ENCODE measurements at places on chromosomes 12 and 14. TPM values are rescaled to one million over a fixed set of nuclear protein-coding genes. Genes with fewer than 3 reads are reported as not detected.

Gene SCN8A
- total RNA-seq = 7.1 TPM

GRCh38 chr12:96026331-96026730 is 9.1 kb downstream of the LTA4H start:
- DNase-seq = no peak

- DNase-seq = no peak
These were observed 55.8 kb downstream of the BEGAIN start for GRCh38 chr14:100531152-100532121.

Gene ACAD10
- total RNA-seq = 18.5 TPM

Gene TSPAN11
- total RNA-seq = 31.1 TPM

DNA sequence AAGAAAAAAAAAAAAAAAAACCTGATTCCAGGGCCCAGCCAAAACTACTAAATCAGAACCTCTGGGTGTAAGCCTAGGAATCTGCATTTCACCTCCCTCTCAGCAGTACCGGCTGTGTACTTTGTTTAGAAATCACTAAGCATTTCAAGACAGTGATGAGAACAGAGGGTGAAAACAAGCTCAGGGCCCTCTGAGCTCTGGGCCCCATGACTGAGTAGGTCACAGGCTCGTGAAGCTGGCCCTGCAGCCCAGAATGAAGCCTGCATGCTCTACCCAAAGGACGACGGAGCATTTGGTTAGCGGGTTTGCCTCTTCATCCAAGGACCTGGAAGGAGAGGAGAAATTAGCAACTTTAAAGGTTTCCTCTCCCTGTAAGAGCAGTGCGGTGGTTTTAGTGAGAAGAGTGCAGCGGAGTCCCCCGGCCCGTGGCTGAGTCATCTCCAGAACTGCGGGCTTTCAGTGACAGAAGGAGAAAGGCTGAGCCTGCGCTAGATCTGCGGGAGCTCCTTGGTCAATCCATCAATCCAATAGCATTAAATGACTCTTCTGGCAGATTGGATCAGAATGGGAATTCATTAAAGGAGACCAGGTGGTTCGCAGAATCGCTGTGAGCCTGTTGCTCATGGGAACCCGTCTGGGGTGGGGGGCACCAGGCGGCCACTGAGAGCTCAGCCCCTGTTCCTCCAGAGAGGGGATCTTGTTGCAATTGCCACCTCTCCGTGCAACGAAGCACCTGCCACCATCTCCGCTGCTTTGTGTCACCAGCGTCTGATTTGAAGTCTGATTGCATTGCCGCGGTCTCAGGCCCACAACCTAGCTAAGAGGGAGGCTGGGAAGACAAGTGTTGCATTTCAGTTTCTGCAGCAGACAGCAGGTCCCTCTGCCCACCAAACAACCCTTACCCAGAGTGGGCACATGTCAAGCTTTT is 7.3 kb downstream of the IL31 start:
- DNase-seq = no peak

GRCh38 chr14:68637106-68638021 is 155.5 kb downstream of the ZFP36L1 start:
- no peak for DNase-seq

- DNase-seq = no peak
These were observed 2.5 kb downstream of the RIMBP2 start for GRCh38 chr12:130713581-130713991.

DNA sequence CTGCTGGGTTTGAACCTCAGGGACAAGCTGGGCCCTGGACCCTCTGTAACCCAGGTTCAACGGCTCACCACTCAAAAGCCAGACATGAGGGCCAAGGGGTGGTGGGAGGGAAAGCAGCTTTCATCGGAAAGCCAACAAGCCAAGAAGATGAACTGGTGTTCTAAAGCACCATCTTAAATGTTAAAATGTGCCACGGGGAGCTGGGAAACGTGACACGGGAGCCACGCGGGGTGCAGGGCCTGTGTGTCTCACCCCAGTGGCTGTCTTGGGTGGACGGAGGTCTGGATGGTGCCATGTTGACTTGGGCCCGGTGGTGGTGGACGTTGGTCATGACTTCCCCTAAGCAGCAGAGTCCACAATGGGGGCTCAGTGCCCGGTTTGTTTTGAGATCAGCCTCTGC is 97.7 kb upstream of the SFSWAP start:
- no peak for DNase-seq

GRCh38 chr14:79279645-79280597 is 931.4 kb downstream of the DIO2 start:
- DNase-seq = no peak

Gene POTEM
- total RNA-seq = not detected

GRCh38 chr12:14273913-14274311 is 91.6 kb upstream of the ATF7IP start:
- DNase-seq = no peak

- DNase-seq = no peak
These were observed 55.7 kb downstream of the WDR20 start for GRCh38 chr14:102195446-102195845.

Gene HOXC5
- total RNA-seq = 0.12 TPM

GRCh38 chr12:48991247-48992050 is 7.7 kb downstream of the DDN start:
- DNase-seq = no peak

- no peak for DNase-seq
These were observed 213.2 kb downstream of the C12orf50 start for GRCh38 chr12:87815771-87816585.

DNA sequence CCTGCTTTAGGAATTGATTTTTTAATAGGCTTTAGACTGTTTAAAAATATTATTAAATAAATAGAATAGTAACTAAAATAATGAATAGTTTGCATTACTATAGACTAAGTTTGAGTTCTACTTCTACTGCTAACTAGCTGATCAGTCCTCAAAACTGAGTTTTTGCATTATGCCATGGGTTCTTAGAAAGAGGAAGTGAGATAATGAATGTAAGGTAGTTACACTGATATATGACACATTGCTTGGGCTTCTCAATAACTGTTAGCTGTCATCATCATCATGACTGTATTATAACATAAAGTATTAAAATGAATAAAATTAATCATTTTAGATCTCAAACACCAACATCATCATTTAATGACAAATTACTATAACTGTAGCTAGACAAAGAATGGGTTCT is 949.7 kb downstream of the TRHDE start:
- DNase-seq = no peak

Gene GAPDH
- 4,807 TPM for total RNA-seq

GRCh38 chr14:68561531-68562007 is 231.3 kb downstream of the ZFP36L1 start:
- DNase-seq = no peak

Gene TEX52
- not detected for total RNA-seq

DNA sequence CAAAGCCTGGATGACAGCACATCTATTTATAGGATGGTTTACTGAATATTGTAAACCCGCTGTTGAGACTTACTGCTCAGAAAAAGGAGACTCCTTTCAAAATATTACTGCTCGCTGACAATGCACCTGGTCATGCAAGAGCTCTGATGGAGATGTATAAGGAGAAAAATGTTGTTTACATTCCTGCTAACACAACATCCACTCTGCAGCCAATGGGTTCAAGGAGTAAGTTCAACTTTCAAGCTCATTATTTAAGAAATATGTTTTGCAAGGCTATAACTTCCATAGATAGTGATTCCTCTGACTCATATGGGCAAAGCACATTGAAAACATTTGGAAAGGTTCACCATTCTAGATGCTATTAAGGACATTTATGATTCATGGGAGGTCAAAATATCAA is 201.7 kb downstream of the SNAPC1 start:
- no peak for DNase-seq

DNA sequence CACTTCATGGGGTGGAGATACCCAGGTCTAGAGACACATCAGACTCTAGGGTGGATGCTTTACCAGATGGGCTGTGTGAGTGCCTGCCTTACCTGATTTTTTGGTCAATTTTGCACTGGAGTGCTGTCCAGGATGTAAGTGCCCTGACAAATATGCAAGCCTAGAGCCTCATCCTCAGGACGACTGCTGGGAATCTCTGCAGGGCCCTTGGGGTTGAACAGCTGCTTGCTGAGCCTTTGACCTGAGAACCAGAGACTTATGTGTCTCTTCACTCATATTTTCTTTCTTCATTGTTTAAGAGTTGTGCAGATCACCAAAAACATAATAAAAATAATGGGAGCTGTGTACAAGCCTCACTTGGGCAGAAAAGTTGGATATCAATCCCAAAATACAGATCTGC is 551.5 kb upstream of the ATP2B1 start:
- DNase-seq = no peak

Gene GPR65
- total RNA-seq = not detected

Gene ITGB7
- not detected for total RNA-seq
